Upper lobe of left lung (tissue), 6 donors: ENCODE measurements at places on chromosomes 7 and 10. TPM values are rescaled to one million over a fixed set of nuclear protein-coding genes. Genes with fewer than 3 reads are reported as not detected.

MYL10 gene
- not detected for total RNA-seq

NXPH1 gene
- total RNA-seq, result not detected

DNA sequence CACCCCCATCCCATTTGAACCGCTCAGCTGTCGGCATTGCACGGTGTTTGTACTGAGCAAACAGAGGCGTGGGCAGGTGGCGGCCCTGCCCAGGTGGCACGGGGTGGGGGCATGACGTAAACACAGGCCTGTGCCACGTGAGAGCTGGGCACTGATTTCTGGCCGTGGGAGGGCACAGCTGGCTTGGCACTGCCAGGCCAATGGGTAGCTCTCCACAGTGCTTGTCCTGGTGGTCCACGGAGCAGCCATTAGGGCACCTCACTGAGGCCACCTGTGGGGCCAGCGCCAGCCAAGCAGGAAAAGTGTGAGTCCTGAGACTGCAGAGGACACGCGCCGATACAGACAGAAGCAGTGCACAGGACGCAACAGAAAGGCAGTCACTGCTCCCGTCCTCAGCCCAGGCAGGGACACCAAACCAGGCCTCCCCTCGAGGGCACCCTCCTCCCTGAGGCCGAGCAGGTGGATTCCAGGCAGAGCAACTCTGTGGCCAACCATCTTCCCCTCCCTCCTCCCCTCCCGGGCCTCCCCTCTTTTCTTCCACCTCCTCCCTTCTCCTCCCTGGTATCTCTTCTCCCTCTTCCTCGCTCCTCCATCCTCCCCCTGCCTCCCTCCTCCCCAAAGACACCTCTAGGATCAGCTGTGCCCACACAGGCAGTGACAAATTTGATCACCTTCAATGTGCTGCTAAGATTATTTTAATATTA, 258.7 kb downstream of the ELFN1 start:
- peak; percentile 66 for DNase-seq

DNA sequence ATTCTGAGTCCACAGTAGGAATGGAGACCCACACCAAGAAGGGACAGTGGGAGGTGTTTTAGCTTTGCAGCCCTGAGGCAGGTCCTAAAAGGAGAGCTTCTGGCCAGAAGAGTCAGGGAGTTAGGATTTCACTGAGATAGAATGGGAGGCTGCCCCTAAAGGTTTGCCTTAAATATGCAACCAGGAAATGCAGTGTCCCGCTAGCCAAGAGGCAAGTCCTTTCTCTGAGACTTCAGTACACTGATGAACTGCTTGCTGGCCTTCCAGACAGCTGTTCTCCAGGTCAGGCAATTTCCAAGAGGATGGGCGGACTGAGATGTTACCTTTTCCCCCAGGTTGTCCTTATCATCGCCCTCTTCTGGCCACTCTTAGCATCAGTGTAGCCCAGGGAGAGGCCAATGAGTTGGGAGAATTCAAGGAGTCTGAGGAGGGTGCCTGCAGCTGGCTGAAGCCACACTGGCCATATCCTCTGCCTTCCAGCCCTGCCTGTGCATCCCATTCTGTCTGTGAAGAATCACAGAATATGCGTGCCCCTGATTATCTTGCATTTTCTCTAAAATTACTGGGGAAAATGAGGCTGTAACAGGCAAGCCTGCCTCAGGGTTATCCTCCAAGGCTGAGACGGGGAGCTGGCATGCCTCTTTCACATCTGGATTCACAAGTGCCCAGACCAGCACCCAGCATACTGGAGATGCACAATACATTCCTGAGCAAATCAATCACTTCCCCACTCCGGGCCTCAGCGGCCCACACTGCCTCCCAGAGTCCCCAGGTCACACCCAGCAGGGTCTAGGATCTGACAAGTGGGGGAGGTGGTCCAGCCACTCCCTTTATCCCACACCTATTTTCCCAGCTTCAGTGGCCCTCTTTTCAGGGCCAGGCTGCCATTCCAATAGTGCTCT, 2.4 kb downstream of the TLL2 start:
- peak; percentile 11 for DNase-seq

DNA sequence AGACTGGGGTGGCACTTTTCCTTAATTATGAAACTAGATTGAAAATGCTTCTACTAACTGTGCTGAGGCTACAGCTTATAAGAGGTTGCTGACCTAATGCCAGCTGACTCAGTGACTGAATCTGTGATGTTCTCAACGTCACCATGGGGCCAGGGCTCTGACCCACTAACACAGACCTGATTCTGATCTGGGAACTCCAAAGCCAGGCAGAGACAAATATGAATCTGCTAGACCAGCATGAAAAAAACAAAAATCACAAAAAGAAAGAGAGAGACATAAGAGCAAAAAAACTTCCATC, 16.1 kb downstream of the USP6NL start:
- peak; percentile 31 for DNase-seq

DNA sequence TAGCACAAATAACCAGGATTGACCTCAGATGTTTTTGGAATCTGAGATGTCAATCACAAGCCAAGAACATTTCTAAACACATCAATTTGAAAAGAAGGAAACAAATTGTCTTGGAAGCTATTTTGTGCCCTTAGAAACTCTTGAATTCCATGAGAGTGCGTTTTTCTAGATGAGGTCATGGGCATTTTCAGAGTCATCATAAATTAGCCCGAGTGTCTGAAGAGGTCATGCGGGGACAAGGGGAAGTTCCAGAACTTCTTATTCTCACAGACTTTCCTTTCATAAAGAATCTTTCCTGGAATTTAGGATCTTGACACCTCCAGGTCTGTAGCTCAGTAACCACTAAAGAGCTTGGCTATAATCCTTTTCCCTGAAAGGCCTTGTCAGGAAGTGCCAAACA, 28.2 kb downstream of the IL2RA start:
- no peak for DNase-seq

- DNase-seq, result no peak
Measured at GRCh38 chr10:49114718-49115014, 656 bp downstream of the VSTM4 start.

DNA sequence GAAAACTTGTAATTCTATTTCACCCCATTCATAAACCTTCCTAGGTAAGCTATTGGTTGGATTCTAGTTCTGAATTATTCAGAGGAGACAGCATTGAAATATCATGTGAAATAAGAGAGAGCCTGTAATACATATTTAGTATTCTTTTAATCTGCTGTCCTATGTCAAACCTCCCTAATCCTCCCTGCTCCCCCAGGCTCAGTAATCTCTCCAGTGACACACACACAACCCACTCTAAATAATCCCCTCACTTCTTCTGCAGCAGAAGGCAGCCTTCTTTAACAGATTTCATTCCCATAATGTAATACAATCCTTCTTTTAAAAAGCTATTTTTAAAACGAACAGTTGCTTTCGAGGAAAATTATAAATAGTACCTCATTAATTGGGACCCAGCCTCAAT, 639.7 kb upstream of the AUTS2 start:
- DNase-seq, result no peak

GRCh38 chr10:99393683-99394082, 36.7 kb downstream of the GOT1 start:
- DNase-seq, result peak; percentile 30

DNA sequence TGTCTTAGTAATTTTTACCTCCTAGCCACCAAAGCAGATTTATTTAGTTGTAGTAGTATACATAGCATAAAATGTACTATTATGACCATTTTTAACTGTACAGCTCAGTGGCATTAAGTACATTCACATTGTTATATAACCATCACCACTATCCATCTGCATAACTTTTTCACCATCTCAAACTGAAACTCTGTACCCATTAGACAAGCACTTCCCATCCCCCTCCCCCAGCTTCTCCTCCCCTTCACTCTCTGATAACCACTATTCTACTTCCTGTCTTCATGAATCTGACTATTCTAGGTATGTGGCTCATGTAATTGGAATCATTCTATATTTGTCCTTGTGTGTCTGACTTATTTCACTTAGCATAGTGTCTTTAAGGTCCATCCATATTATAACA, 71.9 kb downstream of the MRPL32 start:
- no peak for DNase-seq

DNA sequence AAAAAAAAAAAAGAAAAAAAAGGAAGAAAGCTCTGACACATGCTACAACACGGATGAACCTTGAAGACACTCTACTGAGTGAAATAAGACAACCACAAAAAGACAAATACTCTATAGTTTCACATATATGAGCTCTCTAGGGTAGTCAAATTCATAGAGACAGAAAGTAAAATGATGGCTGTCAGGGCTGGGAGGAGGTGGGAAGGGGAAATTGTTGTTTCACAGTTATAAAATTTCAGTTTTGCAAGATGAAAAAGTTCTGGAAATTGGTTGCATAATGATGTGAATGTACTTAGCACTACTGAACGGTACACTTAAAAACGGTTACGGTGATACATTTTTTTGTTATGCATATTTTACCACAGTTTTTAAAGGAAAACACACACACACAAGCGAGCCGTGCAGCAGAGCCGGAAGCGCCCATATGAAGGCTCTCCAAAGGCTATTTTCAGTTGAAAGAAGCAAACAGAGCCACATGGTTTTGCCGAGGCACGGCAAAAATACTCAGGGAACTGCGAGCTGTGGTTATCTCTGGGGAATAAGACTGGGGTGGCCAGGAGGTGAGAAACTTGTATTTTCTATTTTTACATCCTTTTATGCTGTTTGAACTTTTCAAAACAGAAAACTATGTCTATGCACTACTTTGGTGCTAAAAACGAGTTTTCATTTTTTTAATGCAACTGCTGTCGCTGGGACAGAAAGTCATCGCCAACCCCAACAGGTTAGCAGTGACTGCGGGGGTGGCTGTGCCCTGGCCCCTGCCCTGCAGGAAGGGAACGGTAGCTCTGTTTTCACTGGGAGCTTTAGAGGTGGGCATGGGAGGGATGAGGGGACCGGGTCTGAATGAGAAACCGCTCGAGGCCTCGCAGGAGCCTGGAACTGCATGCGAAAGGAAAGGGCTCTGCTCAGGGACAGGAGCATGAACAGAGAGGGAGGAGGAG, 132.9 kb downstream of the OAT start:
- peak; percentile 21 for DNase-seq

MACC1 gene
- 12.1 TPM for total RNA-seq

COL17A1 gene
- total RNA-seq, result 1.0 TPM

CTNNA3 gene
- total RNA-seq, result not detected

LIPJ gene
- total RNA-seq, result not detected

GRCh38 chr10:11335167-11335652, 276.2 kb downstream of the USP6NL start:
- peak; percentile 50 for DNase-seq

DNA sequence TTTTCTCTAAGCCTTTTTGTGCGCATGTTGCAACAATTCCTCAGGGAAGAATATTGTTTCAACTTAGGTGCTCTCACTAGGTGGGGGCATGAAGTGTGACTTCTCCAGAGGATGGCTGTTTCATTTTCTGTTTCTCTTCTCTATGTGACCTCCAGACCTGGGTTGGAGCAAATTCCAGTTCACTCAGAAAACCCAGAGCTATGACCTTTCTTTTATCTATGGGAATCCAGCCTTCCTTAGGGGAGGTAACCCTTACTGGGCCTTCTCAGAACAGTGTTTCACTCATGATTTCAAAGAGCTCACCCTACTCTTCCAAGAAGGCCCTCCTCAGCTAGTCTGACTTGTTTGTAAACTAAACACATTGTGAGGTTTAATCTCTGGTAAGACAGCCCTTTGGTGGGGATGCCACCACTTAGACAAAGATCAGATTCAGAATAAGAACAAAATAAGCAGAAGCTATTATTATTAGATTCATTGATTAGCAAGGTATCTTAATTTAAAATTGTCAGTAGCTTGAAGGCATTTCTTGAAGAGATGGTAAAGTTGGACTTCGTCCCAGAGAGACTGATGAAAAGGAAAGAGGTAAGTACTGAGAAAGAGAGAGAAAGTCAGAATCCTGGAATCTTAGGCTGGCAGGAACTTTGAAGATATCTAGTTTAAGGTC, 16.6 kb upstream of the TAS2R60 start:
- no peak for DNase-seq

TRPV6 gene
- total RNA-seq, result 1.0 TPM

HTRA1 gene
- total RNA-seq, result 21.0 TPM

UBTD1 gene
- 40.6 TPM for total RNA-seq

DNA sequence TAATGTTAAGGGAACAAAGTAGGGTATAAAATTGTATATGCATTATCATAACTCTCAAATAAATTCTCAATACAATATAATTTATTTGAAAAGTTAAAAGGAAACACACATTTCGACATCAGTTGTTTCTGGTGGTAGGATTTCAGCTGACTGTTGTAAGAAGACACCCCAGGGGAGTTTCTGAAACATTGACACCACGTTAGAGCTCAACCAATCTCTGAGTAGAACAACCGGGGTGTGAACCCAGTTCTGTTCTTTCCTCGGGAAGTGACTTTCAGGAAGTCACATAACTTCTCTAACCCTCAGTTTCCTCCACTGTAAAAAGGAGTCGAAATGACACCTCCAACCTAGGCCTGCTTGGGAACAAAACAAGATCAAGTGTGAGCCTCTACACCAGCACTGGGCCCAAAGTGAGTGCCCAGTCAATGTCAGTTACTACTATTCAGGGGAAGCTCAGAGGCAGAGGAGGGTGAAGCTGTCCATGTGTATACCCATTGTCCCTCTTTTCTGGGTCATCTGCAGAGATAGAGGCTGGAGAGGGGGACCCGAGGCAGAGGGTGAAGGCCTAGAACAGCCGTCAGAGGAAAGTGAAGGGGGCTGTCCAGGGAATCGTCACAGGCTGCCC, 67.1 kb downstream of the AOAH start:
- DNase-seq, result no peak

NKX1-2 gene
- total RNA-seq, result not detected

DNA sequence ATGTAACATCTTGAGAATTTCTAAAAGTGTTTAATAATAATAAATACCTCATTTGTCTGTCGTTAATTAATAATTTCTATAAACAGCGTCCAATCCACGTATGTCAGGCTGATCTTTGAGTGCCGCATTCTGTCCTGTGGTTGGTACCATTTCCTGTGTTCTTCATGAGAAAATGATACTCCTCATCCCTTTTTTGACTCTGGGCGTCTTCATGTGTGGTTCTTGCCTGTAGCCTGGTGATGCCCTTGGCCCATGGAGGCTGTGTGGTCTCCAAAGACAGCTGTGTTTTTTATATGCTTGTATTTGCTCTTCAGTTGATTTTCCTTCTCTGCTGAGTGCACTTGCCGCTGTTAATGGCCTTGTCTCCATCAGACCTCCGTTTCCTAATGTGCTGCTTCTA, 31.5 kb downstream of the GLRX3 start:
- no peak for DNase-seq

GRCh38 chr7:117006907-117007684, 53.8 kb downstream of the ST7 start:
- no peak for DNase-seq

CHST3 gene
- 7.0 TPM for total RNA-seq

SUN3 gene
- total RNA-seq, result not detected

TSPAN12 gene
- total RNA-seq, result 22.0 TPM

GRCh38 chr7:69761290-69761922, 163.1 kb downstream of the AUTS2 start:
- DNase-seq, result no peak

ALDH18A1 gene
- total RNA-seq, result 24.5 TPM

SFTPA1 gene
- total RNA-seq, result 5,575 TPM

DNA sequence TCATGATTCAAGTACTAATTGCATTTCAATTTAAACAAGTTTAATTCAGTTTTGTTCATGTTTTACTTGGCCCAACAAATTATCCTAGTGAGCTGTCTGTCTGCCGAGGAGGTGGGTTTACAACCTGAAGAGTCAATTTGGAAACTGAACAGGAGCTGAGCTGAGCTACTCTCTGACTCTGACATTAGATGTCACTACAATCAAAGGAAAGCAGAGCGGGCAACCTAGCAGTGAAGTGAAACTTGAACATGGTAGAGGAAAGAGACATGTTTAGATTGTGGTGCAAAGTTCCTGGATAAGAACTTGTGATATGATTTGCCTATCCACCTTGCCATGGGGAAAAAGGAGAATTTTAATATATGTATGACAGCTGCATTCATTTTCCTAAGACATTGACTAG, 9.6 kb upstream of the AGR3 start:
- no peak for DNase-seq
